ENCODE measurements at places on chromosomes 6 and 20.

DNA sequence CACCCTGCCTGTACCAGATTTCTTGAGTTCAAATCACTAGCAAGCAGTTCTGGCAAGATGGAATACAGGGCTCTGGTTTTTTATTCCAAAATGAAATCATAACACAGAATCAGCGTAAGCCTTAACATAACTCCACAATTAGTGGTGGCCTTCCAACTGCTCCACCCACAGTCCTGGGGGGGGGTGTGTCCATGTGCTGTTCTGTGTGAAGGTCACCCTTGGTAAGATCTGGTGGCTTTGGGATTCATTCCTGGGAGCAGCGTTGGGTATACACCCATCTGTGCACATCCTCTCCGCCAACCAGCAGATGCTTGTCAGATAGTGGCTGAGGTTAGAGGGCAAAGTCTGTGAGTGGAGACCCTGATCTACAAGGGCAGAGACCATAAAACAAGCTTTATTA is 49.9 kb upstream of the CD83 start:
- DNase-seq, result no peak

- no peak for DNase-seq
Measured at GRCh38 chr20:63701051-63701328, 4.5 kb downstream of the TNFRSF6B start.

GRCh38 chr20:15594158-15594695 is 979.0 kb downstream of the KIF16B start:
- no peak for DNase-seq

DNA sequence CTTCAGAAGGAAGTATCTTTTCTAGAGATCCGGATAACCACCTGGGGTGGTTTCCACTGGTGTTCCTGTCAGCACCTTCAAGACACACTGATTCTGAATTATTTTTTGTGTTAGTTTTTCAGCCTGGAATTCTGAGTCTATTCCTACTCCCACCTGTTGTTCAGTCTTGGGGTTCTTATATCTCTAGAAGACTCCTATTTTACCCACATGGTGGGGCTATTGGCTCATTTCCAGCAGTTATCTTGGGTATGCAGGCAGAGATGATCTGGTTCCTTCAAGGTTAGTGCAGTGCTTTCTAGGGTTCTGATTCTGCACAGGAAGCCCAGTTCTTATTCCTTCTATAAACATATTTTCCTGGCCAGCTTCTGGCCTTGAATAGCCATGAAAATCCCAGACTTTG is 175.6 kb upstream of the PDE7B start:
- DNase-seq, result no peak

DNA sequence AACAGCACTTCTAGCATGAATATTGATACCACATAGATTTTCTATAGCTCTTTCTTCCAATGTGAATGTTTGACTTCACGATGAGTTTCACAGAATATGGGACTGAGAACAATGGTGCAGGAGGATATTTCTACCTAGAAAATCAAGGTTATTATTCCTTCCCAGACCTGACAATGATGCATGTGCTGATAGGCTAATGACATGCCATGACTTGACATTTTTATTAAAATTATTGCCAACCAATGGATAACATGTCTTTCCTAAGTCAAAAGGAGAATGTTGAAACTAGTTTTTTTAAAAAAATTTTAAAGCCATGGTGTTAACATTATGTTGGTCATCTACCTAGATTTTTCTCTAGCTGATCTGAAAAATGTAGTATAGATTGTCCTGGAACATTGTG is 923 bp downstream of the IL17A start:
- DNase-seq, result no peak

- DNase-seq, result no peak
Measured at GRCh38 chr20:15061061-15061430, 723.6 kb upstream of the FLRT3 start.

GRCh38 chr20:10476319-10476724 is 41.2 kb downstream of the SLX4IP start:
- DNase-seq, result no peak

DNA sequence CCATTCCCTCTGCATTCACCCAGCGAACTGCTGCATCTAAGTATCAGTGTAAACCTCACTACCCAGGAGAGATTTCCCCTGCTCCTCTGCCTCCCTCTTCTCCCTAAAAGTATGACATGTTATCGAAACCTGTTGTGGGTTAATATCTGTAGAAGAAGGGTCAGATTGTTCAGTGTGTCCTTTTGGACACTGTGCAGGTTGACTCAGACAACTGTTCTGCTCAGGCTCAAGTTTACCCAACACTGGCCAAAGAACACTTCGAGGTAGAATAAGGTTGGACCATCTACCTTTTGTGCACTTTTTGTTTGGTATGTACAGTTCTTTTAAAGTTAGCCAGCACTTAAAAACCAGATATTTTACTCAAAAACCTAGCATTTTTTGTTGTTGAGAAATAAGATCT is 4.6 kb downstream of the NT5DC1 start:
- DNase-seq, result no peak

- DNase-seq, result no peak
Measured at GRCh38 chr6:112695001-112695400, 347.9 kb downstream of the RFPL4B start.

- peak; percentile 13 for DNase-seq
Measured at GRCh38 chr6:143397227-143398222, 53.0 kb downstream of the ADAT2 start.

GRCh38 chr6:47428746-47429664 is 48.6 kb upstream of the CD2AP start:
- DNase-seq, result no peak

GRCh38 chr20:53867741-53868351 is 202.5 kb downstream of the BCAS1 start:
- no peak for DNase-seq

DNA sequence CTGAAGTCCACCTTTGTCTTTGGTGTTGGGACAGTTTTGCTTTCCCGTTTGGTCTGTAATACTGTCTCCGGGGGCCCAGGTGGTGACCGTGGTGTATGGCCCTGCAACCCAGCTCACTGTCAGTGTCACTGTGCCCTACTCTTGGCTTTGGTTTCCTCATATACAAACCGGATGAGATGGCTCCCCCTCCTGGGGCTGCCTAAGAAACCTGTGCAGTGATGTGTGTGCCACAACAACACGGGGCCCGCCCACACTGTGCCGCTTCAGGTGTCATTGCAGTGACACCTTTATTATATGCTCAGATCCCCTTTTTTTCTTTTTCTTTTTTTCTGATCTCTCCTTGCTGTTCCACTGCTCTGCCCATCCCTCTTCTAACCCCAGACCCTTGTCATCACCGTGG is 73.9 kb downstream of the RAMACL start:
- DNase-seq, result no peak

GRCh38 chr20:16272780-16273360 is 300.4 kb downstream of the KIF16B start:
- DNase-seq, result no peak

DNA sequence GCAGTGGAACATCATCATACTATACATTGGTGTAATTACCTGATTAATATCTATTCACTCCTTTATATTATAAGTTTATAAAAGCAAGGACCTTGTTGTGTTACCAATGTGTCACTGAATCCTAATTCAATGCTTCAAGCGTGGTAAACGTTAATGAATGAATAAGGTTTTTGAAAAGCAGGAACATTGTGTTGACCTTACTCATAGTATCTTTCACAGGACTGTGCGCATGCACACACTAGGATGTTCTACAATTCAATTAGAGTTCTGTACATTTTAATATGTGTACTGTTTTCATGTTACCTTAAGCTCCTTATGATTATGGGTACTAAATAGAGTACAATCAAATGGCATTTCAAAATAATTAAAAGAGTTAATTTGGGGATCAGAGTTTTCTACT is 578.5 kb downstream of the BMP2 start:
- DNase-seq, result no peak

DNA sequence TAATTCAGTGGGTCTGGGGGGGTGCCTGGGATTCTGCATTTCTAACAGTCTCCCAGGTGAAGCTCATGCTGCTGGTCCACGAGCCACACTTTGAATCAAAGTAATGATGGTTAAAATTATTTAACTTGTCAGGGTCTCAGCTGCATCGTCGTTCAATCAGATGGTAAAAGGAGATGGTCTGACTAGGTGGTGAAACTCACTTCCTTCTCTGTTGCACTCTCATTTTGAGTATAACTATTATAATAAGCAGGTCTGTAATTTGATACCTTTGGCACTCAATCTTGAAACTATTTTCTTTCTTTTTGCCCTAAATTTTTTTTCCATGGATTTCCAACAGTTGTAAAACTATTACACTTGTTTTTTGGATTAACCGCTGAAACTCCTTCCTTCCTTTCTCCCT is 292.5 kb downstream of the FARS2 start:
- no peak for DNase-seq

GRCh38 chr6:87118054-87118453 is 23.1 kb upstream of the CGA start:
- DNase-seq, result no peak

GRCh38 chr20:48722002-48722731 is 105.6 kb downstream of the PREX1 start:
- no peak for DNase-seq

- no peak for DNase-seq
Measured at GRCh38 chr6:119590066-119590465, 240.5 kb upstream of the MAN1A1 start.

- no peak for DNase-seq
Measured at GRCh38 chr6:38572186-38572813, 67.4 kb downstream of the BTBD9 start.

GRCh38 chr6:158926414-158926813 is 73.6 kb downstream of the RSPH3 start:
- DNase-seq, result no peak

GRCh38 chr6:79943133-79943532 is 4.2 kb downstream of the ELOVL4 start:
- no peak for DNase-seq

- DNase-seq, result no peak
Measured at GRCh38 chr6:129795261-129795660, 65.9 kb downstream of the TMEM244 start.

GRCh38 chr6:81863123-81863522 is 110.6 kb upstream of the TENT5A start:
- DNase-seq, result no peak

- DNase-seq, result no peak
Measured at GRCh38 chr6:155765275-155766194, 309.9 kb upstream of the NOX3 start.

DNA sequence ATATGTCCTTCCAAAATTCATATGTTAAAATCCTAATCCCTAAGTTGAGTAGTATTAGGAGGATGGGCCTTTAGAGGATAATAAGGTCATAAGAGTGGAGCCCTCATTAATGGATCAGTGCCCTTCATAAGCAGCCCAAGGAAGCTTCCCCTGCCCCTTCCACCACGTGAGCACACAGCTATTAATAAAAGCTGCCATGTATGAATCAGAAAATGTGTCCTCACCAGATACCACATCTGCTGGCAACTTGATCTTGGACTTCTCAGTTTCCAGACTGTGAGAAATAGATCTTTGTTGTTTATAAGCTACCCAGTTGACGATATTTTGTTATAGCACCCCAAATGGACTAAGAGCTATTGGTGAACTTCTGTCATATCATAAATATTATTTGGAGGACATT is 207.7 kb upstream of the HDDC2 start:
- DNase-seq, result no peak

DNA sequence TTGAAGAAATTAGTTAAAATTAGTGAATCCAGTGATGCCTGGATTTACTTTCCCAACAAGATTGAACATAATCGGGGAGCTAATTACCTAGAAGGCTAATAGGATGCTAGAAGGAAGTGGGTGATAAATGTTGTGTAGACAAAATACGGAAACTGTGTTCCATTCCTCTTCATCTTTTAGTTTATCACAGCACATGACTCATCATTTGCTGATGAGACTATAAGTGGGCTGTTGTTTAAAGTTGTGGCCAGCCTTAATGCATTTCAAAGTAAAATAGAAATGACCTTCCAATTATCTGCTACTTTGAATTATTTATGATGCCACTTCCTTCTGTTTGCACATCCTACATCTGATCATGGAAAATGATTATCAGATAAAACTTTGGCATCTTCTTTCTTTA is 43.4 kb downstream of the OGFRL1 start:
- no peak for DNase-seq

- no peak for DNase-seq
Measured at GRCh38 chr6:12618296-12618695, 98.3 kb upstream of the PHACTR1 start.

- no peak for DNase-seq
Measured at GRCh38 chr6:36286858-36287257, 17.0 kb downstream of the PNPLA1 start.

DNA sequence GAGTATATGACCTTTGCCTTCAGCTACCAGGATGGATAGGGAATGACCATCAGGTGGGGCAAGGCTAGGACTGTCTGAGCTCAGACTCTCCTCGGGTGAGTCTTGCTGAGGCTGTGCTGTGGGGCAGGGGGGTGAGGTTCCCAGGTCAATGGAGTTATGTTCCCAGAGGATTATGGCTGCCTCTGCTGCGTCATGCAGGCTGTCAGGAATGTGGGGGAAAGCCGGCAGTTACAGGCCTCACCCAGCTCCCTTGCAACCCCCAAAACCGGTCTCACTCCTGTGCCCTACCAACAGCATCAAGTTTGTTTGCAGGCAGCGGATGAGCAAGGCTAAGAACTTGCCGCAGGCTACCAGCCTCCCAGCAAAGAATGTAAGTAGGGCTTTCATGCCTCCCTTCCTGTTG is 93.5 kb downstream of the ESR1 start:
- no peak for DNase-seq

- no peak for DNase-seq
Measured at GRCh38 chr20:17248224-17248623, 21.4 kb downstream of the PCSK2 start.

GRCh38 chr20:22308934-22309333 is 275.4 kb downstream of the FOXA2 start:
- DNase-seq, result no peak

DNA sequence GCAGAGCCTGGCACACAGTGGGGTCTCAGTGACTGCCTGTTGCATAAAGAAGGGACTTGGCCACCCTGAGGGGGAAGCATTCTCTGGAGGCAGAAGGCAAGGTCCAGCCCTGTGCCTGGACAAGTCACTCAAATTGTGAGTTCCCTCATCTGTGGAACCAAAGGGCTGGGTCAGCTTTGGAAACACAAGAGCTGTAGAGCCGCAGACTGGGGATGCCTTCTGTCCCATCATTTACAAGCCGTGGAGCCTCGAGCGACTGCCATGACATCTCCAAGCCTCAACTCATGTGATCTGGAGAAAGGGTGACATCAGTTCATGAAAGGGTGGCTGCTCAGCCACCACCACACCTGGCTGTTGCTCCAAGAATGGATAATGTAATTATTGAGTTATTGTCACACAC is 20.4 kb upstream of the SIRPD start:
- no peak for DNase-seq

DNA sequence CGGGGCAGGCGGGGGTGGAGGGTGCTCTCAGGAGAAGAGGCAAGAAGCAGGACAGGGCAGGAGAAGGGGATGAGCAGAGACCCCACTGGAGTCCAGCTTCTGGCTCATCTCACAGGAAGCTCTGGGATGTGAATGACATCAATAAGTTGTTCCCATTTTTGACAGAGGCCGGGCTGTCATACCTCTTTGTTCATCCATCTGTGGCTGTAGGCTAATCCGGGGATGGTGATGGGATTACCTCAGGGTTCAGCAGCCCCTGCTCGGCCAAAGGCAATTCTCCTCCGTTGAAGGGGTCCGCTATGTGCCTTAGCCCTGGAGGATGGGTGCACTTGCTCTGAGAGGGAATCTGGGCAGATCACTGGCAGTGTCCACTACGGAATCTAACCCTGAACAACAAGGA is 3.3 kb upstream of the TMC2 start:
- DNase-seq, result no peak
